ENCODE measurements at places on chromosomes 6 and 20. TPM values are rescaled to one million over a fixed set of nuclear protein-coding genes. Genes with fewer than 3 reads are reported as not detected.
A peak's percentile ranks its signal among the peaks of the same experiment; 100 is the strongest.

XKR7 gene
- total RNA-seq: not detected

SNAP91 gene
- total RNA-seq: 4.7 TPM

LKAAEAR1 gene
- total RNA-seq: not detected

GRCh38 chr6:49457771-49458170 is 5.3 kb downstream of the MMUT start:
- H3K4me3 ChIP-seq: no peak overlapping the region
- DNase-seq: no peak
- no peaks in the 10 kb centered on the region for H3K27me3 ChIP-seq
- peaks cover 26% of the 10 kb centered on the region for H3K4me1 ChIP-seq
- no peak overlapping the region for H3K27ac ChIP-seq
- peaks cover 15% of the 10 kb centered on the region for H3K36me3 ChIP-seq

DNA sequence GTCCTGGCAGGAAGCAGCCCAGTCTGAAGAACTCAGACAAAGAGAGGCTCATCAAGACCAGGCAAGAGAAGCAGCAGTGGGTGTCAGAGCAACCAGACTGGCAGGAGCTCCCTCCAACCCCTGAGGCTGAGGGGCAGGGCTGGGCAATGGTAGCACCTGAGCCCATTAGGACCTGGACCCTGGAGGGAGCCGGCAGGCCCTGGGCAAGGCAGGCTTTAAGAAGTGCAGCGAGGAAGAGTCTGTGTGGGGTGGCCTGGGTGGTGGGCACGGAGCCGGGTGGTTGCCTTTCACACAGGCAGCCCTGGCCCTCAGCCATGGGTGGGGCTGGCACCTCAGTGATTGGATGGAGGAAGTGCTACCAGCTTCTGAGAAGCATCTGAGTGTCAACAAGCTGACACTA is 33.1 kb upstream of the IRF4 start:
- H3K36me3 ChIP-seq: no peaks in the 10 kb centered on the region
- no peak for DNase-seq
- no peak overlapping the region for H3K4me3 ChIP-seq

- H3K36me3 ChIP-seq: no peaks in the 10 kb centered on the region
- peak overlapping the region; percentile 74 for H3K27ac ChIP-seq
- no peaks in the 10 kb centered on the region for H3K27me3 ChIP-seq
- H3K4me1 ChIP-seq: peaks cover 14% of the 10 kb centered on the region
- no peak for DNase-seq
Observed at GRCh38 chr6:136549300-136550044, 750 bp downstream of the MAP7 start.

GRCh38 chr20:1830240-1830639 is 65.0 kb upstream of the SIRPA start:
- H3K4me1 ChIP-seq: peaks cover 32% of the 10 kb centered on the region
- H3K4me3 ChIP-seq: no peak overlapping the region
- H3K27ac ChIP-seq: peak overlapping the region; percentile 56
- H3K36me3 ChIP-seq: no peaks in the 10 kb centered on the region
- no peaks in the 10 kb centered on the region for H3K27me3 ChIP-seq

DNA sequence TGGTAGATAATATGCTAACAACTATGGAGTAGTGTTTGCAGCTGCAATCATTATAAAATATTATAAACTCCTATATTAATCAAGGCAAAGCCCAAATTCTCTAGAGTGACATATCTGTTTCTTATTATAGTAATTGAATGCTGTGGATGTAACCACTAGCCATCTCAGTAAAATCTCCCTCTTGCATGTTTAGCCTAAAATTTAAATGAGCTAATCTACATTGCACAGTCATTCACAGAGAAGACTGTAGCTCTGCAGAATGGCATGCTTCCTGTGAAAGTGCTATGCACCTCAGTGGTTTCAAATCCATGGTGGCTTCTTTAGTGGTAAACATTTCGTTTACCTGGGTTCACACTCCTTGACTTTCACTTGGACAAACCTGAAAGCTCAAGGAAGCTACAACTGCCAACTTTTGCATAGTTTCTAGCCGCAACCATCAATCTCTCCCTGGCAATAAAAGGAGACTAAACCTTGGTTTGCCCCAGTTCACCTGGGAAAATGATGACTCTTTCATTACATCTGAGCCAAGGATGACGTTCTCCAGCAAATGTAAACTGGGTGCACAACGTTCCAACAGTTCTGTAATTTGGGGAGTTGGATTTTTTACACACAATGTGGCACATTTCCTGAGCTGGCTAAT is 47.2 kb downstream of the FILIP1 start:
- DNase-seq: no peak
- H3K27ac ChIP-seq: no peak overlapping the region
- no peaks in the 10 kb centered on the region for H3K4me1 ChIP-seq
- H3K36me3 ChIP-seq: no peaks in the 10 kb centered on the region
- no peaks in the 10 kb centered on the region for H3K27me3 ChIP-seq
- no peak overlapping the region for H3K4me3 ChIP-seq

DNA sequence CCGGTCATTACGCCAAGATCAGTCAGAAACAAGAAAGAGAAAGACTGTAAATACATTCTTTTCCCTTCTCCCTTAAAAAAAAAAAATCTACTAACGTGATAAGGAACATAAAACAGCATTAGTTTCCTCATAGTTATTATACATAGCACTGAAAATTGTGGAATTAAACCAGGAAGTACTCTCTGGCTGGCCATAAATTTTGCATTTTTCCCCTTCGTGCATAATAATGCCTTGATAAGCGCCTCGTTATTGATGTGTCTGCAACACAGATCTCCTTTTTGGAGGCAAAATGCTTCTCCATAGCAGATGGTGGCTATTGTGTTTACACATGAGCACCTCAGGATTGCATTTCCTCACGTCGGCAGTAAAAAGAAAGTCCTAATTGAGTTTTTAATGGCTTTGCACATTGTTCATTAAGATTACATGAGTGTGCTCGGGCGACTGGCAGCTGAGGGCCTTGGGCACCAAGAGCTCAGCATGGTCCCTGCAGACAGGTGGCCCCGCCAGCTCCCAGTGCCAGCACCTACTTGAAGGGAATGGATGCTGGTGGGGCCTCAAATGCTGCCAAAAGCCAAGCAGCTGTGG is 394.5 kb downstream of the PTPRT start:
- no peak for DNase-seq
- no peak overlapping the region for H3K4me3 ChIP-seq
- no peaks in the 10 kb centered on the region for H3K27me3 ChIP-seq
- H3K36me3 ChIP-seq: no peaks in the 10 kb centered on the region
- H3K4me1 ChIP-seq: no peaks in the 10 kb centered on the region

DNA sequence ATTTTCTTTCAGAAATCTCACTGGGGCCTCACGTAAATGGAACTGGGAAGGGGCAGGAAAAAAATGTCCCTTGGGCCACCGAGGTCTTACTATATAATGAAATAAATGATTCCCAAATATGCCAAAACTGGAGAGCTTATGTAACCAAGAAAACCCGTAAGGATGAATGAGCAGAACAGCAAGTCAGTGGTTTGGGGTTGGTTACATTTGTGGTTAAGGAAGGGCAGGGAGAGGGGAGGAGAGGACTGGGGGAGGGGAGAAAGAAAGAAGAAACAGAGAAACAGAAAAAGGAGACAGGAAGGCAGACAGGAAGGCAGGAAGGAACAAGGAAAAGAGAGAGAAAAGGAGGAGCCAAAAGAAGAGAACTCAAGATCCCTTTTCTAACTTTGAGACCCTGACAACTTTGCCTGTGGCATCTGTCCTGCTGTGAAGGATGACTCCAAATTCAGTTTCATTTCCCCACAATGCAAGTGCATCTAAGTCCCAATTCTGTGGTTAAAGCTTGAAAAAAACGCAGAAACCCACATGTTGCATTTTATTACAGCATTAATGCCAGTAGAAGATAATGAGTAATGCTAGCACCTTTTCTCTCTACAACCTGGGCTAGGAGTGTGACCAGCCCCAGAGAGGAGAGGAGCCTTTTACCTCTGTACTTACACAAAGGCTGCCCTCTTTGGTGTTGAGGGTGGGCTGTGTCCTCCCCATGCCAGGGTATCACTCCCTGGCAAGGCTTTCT is 10.8 kb upstream of the ARMC2 start:
- no peak for DNase-seq
- no peak overlapping the region for H3K27ac ChIP-seq
- no peaks in the 10 kb centered on the region for H3K27me3 ChIP-seq
- no peaks in the 10 kb centered on the region for H3K4me1 ChIP-seq
- no peak overlapping the region for H3K4me3 ChIP-seq

- H3K27me3 ChIP-seq: no peaks in the 10 kb centered on the region
- H3K36me3 ChIP-seq: no peaks in the 10 kb centered on the region
- no peaks in the 10 kb centered on the region for H3K4me1 ChIP-seq
- no peak for DNase-seq
Observed at GRCh38 chr6:146968041-146968760, 236.0 kb upstream of the STXBP5 start.

DNA sequence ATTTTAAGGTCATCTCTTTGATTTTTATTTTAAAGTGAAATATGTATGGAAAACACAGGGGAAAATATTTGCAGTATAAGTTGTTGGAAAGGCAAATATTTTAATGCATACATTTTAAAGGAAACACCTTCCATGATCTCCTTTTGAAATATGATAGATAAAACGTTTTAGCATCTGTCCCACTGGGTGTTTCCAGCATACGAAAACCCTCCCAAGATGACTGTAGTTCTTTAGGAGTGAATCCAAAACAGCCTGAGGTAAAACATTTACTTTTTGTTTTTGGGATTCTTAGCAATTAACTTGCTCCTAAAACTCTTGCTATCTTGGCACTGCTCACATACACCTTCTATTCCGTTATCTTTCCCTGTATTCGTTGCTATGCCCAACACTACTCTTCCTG is 210.0 kb downstream of the EPHA7 start:
- no peaks in the 10 kb centered on the region for H3K27me3 ChIP-seq
- no peak for DNase-seq
- no peaks in the 10 kb centered on the region for H3K4me1 ChIP-seq
- no peaks in the 10 kb centered on the region for H3K36me3 ChIP-seq
- no peak overlapping the region for H3K27ac ChIP-seq

DNA sequence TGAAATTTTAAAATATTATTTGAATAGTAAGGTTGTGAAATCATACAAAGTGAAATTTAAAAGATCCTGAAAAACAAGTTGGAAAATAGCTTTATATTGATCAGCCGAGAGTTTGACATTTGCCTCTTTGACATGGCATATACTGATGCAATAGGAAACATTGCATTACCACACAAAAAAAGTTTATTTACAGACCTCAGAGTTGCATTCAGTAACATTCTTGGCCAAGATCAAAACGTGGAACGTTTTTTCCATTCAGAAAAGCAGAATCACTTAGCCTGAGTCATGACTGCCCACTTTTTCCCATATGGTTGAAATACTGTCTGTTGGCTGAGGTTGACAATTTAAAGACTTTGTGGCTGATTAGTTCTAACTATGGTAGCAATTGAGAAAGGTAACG is 55.1 kb upstream of the BACH2 start:
- H3K36me3 ChIP-seq: no peaks in the 10 kb centered on the region
- H3K27ac ChIP-seq: no peak overlapping the region
- no peak overlapping the region for H3K4me3 ChIP-seq
- DNase-seq: no peak

DNA sequence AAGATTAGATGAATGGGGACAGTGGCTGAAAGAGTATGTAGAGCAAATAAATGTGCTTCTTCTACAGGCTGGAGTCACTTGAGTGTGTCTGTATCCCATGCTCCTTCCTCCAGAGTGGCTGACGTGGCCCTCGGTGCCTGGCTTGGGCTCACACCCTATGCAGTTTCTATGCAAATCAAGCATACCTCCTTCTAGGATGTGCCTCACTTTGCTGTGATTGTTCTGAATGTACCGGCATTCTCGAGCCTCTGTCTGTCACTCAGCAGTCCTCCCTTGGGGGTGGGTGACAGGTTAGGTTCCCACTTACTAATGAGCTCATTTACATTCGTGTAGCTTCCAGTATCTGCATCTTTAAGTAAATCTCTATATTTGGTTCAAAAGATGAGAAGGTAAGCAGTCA is 55.1 kb upstream of the HDDC2 start:
- no peaks in the 10 kb centered on the region for H3K27me3 ChIP-seq
- DNase-seq: no peak
- no peaks in the 10 kb centered on the region for H3K4me1 ChIP-seq
- H3K36me3 ChIP-seq: no peaks in the 10 kb centered on the region

GRCh38 chr6:165845493-165845892 is 182.5 kb upstream of the PDE10A start:
- DNase-seq: no peak
- H3K4me1 ChIP-seq: peaks cover 22% of the 10 kb centered on the region
- no peak overlapping the region for H3K27ac ChIP-seq
- peaks cover 4% of the 10 kb centered on the region for H3K27me3 ChIP-seq
- no peak overlapping the region for H3K4me3 ChIP-seq
- no peaks in the 10 kb centered on the region for H3K36me3 ChIP-seq

- no peak overlapping the region for H3K27ac ChIP-seq
- no peak overlapping the region for H3K4me3 ChIP-seq
- H3K27me3 ChIP-seq: no peaks in the 10 kb centered on the region
- no peaks in the 10 kb centered on the region for H3K36me3 ChIP-seq
Observed at GRCh38 chr6:11734861-11735613, 43.6 kb downstream of the ADTRP start.

DNA sequence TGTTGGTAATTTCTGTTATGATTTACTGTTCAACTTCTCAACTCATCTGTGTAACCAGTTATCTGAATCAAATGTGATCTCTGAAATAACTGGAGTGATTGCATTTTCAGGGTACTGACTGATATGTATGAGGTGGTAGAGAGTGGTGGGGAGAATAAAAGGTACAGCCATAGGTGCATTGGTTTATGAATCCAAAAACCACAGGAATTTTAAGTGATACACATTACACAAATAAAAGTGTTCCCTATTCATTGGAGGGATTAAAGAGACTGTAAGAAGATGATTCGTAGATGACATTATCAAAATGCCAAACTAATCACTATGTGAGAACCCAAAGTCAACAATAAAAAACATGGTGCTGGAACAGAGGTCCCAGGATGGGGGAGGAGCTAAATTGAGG is 158.7 kb upstream of the RSPO3 start:
- H3K27ac ChIP-seq: no peak overlapping the region
- no peaks in the 10 kb centered on the region for H3K27me3 ChIP-seq
- no peaks in the 10 kb centered on the region for H3K4me1 ChIP-seq
- DNase-seq: no peak
- H3K4me3 ChIP-seq: no peak overlapping the region
- no peaks in the 10 kb centered on the region for H3K36me3 ChIP-seq

GRCh38 chr6:52577778-52578463 is 1.1 kb upstream of the TRAM2 start:
- DNase-seq: no peak
- no peaks in the 10 kb centered on the region for H3K27me3 ChIP-seq
- peaks cover 36% of the 10 kb centered on the region for H3K4me1 ChIP-seq
- H3K36me3 ChIP-seq: no peaks in the 10 kb centered on the region
- peak overlapping the region; percentile 74 for H3K4me3 ChIP-seq

All from vagina (tissue), 2 donors.